Right renal pelvis (tissue), 4 donors: ENCODE measurements at places on chromosomes 5 and 9.

GRCh38 chr5:43425983-43426382, 13.8 kb upstream of the CCL28 start:
- DNase-seq = no peak

DNA sequence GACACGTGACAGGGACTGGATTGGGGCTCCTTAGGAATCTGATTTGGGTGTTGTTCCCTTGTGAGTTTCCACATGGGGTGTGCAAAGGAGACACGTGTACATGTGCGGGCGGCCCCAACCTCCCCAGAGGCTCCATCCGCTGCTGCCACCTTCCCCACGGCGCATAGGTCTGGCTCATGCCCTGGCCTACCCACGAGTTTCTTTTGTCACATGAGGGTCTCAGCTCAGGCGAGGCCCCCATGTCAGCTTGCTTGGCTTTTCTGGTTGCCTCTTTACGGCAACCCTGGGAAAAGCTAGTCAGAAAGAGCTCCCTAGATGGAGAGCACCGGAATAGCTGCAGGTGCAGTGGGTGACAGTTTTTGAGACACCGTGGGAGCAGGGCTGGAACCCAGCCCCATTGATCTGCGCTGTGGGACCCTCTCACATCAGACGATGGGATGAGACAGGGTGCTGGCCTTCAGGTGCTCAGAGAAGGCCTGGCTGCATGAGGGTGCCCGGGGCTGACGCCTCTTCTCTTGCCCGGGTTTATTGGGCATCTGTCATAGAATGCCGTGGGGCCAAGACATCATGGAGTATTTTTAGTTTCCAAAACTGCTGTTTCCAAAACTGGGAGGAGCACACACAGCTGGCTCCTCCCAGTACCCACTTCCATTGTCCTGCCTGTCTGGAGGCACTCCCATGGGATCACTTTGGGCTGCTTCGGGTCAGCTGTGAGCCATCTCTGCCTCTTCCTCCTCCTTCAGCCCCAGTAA, 107.8 kb downstream of the WNK2 start:
- DNase-seq = no peak

- DNase-seq = peak; percentile 23
Observed at GRCh38 chr5:179858241-179858585, 404 bp downstream of the MRNIP start.

DNA sequence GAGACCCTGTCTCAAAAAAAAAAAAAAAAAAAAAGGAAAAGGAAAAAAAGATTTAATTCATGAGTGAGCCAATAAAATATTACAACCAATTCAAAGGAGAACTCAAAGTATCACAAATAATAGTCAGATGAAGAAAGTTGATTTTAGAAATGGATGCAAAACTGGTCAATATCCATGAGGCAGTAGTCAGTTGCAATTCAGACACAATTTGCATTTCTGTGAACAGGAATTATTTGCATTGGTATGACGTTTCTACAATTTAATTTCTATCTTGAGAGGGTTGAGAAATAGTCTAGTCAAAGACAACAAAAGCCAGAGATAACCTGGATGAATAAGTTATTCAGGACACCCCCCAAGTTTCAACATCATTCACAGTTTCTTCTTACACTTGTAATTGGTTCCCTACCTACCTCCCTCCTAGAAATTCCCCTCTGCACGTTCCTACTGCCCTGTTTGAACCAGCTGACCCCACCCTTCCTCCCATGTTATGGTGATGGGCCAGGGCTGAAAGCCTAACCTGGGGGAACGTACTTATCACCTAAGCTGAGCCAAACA, 28.6 kb upstream of the CDKN2AIPNL start:
- DNase-seq = no peak

DNA sequence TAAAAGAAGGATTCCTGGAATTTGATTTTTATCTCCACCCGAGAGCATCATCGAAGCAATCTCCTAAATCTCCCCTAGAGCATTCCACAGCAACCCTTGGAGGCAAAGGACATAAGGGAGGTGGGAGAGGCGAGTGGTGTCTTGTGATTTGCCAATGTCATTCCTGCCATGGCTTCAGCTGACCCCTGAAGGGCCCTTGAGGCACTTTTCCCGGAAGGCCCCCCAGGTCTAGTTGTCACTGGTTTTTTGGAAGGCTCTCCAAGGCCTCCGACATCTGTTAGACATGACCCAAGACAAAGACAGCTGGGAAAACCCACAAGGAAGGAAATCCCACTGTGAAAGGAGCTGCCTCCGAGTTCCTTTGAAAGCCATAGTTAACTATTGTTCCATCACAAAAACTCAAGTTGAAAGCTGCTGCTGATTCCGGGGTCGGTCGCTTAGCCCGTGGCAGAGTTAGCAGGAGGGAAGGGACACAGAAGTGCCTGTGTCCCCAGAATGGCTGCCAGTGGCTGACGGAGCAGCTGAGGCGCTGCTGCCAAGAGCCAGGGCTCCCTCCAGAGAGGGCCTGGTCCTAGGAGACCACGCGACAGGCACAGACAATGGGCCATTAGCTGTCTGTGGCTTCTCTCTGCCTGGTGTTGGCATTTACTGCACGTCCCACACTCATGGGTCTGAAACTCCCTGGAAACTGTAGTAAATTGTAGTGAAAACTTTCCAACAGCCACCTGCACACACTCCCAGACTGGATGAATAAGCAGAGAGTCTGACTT, 24.4 kb upstream of the TRIO start:
- no peak for DNase-seq

- peak; percentile 60 for DNase-seq
Observed at GRCh38 chr9:121399883-121400607, 30.0 kb upstream of the STOM start.

GRCh38 chr9:109254317-109254716, 66.5 kb downstream of the EPB41L4B start:
- no peak for DNase-seq

- DNase-seq = no peak
Observed at GRCh38 chr5:33299621-33300208, 141.1 kb upstream of the TARS1 start.

GRCh38 chr5:5822729-5823257, 400.3 kb downstream of the ICE1 start:
- DNase-seq = no peak

- no peak for DNase-seq
Observed at GRCh38 chr5:74196233-74196632, 444.3 kb downstream of the ENC1 start.

GRCh38 chr9:5630081-5630507, 1.2 kb downstream of the RIC1 start:
- DNase-seq = no peak

- DNase-seq = no peak
Observed at GRCh38 chr5:135605221-135605620, 26.4 kb upstream of the CXCL14 start.

DNA sequence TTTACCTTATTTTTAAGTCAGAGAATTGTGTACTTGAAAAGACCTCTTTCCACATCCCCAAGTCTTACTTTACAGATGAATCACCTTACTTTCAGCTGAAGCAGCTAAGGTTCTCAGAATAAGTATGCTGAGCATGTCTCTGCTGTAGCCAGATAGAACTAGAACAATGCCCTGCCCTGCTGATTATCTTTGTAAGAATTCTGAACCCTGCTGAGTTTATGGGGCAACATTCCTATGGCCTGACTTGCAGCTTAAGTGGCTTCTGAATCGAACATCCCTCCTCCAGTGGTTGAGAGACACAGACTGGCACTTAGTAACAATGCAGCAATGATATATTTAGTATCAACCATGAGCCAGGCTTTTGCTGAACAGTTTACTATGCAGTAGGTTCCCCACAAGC, 592.0 kb upstream of the WWC1 start:
- no peak for DNase-seq
